ENCODE measurements at places on chromosomes 16 and 17.

GRCh38 chr16:69745959-69746358 lies 8.8 kb downstream of the NOB1 start:
- no peaks in the 10 kb centered on the region for H3K4me1 ChIP-seq
- H3K36me3 ChIP-seq = peaks cover 28% of the 10 kb centered on the region
- H3K27ac ChIP-seq = no peak overlapping the region

DNA sequence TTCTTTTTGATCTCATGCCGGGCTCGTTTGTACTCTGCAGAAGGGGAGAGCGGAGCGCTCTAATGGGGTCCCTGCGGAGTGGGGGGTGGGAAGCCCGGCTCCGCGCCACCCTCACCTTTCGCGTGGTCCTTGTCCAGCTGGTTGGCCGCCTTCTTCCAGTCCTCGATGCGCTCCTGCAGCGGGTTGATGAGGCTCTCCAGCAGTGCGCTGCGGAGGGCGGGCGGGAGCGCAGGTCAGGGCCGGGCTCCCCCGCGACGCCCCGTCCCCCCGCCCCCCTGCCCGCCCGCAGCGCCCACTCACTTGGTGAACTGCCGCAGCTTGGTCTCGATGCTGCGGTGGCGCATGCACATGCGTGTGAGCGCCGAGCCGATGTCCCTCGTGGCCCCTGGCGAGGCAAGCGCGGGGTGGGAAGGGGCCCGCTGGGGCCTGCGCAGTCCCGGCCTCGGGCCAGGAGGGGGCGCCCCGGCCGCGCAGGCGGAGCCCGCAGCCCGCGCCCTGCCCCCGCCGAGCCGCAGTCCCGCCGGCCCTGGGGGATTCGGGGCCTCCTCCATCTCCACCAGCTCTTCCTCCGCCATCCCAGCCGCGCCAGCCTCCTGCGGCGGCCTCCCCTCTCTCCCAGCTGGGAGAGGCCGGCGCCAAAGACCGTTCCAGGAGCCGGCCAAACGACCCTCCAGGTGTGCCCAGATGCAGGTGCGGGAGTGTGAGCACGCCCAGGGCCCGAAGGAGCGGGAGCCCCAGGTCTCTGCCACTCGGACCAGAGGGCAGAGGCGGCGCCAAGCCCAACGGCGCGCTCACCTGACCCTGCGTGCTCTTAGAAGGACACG lies 6.0 kb downstream of the MTSS2 start:
- peaks cover under 1% of the 10 kb centered on the region for H3K36me3 ChIP-seq
- no peak for DNase-seq
- no peaks in the 10 kb centered on the region for H3K27me3 ChIP-seq
- H3K4me1 ChIP-seq = peaks cover 25% of the 10 kb centered on the region

DNA sequence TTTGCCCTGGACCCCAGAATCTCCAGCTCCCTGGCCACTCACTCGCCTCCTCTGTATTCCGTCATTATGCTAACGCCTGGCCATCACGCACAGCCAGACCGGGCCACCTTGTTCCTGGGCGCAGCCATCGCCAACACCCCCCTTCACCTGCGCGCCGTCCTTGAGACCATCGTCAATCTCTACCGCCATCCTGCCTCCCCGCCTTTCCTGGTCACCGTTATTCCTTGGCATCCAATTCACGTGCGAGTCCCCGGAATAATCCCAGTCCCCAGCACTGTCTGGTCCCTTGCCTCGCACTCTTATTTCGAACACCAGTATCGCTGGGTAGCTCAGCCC lies 541 bp downstream of the VKORC1 start:
- peak overlapping the region; percentile 87 for H3K27ac ChIP-seq
- no peaks in the 10 kb centered on the region for H3K27me3 ChIP-seq
- peak overlapping the region; percentile 97 for H3K4me3 ChIP-seq
- H3K4me1 ChIP-seq = peaks cover 7% of the 10 kb centered on the region
- no peaks in the 10 kb centered on the region for H3K36me3 ChIP-seq
- no peak for DNase-seq

DNA sequence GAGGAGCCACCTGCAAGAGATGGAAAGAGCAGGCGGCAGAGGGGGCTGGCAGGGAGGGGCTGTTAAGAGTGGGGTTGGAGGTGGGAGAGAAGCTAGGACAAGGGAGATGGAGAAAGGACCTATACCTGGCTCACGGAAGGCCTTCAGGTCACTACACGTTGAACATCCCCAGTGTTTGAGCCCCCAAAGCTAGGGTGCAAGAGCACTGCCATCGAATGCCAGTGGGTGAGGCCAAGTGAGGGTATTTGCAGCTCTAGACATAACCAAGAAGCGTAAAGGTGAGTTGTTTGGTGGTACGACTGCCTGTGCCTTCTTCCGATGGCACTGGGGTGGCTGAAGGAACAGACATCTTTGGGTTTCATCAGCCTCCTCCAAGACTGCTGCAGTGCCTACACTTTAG lies 17.0 kb upstream of the HERPUD1 start:
- H3K27me3 ChIP-seq = no peaks in the 10 kb centered on the region
- no peak overlapping the region for H3K4me3 ChIP-seq
- H3K4me1 ChIP-seq = no peaks in the 10 kb centered on the region
- DNase-seq = no peak

- H3K27ac ChIP-seq = no peak overlapping the region
- no peaks in the 10 kb centered on the region for H3K36me3 ChIP-seq
- no peaks in the 10 kb centered on the region for H3K27me3 ChIP-seq
- no peak overlapping the region for H3K4me3 ChIP-seq
- DNase-seq = no peak
These were observed 19.1 kb downstream of the DEXI start for GRCh38 chr16:10923146-10923649.

GRCh38 chr16:85350973-85351372 lies 238.7 kb upstream of the CIBAR2 start:
- no peak overlapping the region for H3K4me3 ChIP-seq
- no peaks in the 10 kb centered on the region for H3K27me3 ChIP-seq
- peak; percentile 63 for DNase-seq
- H3K27ac ChIP-seq = peak overlapping the region; percentile 82

DNA sequence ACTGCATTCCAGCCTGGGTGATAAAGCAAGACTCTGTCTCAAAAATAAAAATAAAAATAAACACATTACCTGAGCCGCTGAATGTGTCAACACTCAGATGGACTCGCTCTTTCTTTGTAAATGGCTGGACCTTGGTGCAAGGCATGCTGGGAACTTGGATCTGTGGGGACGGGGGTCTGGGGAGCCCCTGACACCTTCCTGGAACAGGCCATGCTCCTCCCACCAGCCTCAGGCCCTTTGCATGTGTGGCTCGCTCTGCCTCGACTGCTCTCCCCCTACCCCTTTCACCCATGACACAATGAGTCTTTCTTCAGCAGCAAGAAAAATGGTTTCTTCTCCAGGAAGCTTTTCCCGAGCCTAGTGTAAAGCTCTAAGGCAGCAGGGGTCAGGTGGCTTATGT lies 94.0 kb upstream of the CDH5 start:
- H3K27ac ChIP-seq = no peak overlapping the region
- DNase-seq = no peak
- no peak overlapping the region for H3K4me3 ChIP-seq
- H3K4me1 ChIP-seq = no peaks in the 10 kb centered on the region

DNA sequence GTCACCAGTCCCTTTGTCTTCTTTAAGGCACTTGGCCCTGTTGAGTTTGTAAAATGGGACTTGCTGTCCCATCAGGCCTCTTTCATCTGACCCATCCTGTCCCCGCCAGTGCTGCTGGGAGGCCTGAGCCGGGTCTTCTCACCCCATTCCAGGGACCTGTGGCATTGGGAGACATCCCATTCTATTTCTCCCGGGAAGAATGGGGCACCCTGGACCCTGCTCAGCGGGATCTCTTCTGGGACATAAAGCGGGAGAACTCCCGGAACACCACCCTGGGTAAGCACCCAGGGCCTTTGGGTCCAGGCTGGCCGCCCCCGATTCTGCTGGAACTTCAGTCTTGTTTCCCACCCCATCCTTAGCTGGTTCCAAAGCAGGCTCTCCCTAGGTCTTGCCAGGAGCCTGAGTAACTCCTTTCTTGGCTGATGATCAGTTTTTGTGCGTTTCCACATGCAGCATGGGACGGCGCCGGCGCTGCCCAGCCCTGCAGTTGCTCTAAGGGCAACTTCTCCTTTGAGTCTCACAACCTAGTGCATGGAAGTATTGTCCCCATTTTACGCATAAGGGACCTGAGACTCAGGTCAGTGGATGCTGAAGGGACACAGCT lies 4.1 kb downstream of the ZNF213 start:
- H3K4me1 ChIP-seq = peaks cover 7% of the 10 kb centered on the region
- peaks cover 7% of the 10 kb centered on the region for H3K36me3 ChIP-seq
- H3K27me3 ChIP-seq = no peaks in the 10 kb centered on the region
- H3K4me3 ChIP-seq = no peak overlapping the region

DNA sequence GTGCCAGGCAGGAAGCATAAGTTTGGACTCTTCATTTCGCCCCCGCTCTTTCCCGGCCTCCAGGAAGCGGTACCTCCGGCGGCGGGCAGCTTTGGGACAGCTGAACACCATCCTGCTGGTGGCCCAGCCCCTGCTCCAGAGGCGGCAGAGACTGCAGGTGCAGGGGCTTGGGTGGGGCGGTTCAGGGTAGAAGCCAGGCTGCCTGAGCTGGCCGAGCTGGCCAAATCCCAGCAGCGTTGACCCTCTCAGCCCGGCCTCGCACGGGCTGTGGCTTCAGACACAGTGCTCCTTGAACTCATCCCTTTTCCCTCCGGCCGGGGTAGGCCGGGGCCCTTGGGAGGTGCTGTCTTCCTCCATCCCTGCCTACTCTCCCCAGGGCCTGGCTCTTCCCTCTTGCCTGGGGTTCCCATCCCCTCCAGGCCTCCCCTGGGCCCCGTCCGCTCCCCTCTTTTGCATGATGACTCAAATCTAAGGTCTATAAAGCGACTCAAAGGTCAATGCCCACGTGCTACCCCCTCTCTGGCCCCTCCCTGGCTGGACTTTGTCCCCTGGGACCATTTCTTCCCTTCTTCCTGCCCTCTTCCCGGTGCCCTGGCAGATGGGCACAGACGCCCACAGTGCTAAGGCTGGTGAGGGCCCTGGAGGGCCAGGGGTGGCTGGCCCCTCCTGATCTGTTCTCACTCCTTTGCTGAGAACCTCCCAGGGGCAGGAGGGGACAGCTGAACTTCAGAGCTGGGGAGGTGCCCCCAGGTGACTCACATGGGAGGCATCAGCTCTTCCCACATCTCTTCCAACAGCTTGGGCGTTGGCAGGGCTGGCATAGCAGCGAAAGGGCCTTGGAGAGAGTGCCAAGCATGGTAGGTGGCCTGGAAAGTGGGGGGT lies 22.7 kb downstream of the MYO15B start:
- DNase-seq = no peak
- no peaks in the 10 kb centered on the region for H3K27me3 ChIP-seq
- no peak overlapping the region for H3K27ac ChIP-seq
- H3K4me3 ChIP-seq = no peak overlapping the region
- H3K4me1 ChIP-seq = no peaks in the 10 kb centered on the region
- no peaks in the 10 kb centered on the region for H3K36me3 ChIP-seq

- no peaks in the 10 kb centered on the region for H3K27me3 ChIP-seq
- no peak for DNase-seq
- peak within 1 kb of the TSS; percentile 59 for H3K27ac ChIP-seq
- H3K36me3 ChIP-seq = no peaks in the 10 kb centered on the region
- no peak within 1 kb of the TSS for H3K4me3 ChIP-seq
These were observed at the start of gene TCAP for GRCh38 chr17:39664581-39665561. TSS of gene TCAP (plus strand) at chr17:39665349. CDS start at chr17:39665360, 11 bp downstream.

DNA sequence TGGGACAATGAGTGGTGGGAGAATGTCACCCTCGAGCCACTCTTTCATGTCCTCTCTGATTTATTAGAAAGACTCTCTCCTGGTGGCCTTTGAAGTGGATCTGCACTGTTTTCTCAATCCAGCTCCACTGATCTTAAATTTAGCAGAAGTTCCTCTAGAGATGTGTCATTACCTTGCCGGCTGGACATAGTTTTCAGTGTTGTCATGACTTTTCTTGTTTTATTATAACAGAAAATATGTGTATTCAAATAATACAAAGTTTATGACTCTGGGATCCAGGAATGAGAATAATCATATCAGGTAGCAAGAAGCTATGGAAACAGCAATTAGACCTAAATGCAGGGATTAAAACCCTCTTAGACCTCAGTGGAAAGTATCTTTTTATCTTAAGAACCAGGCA lies 247.5 kb upstream of the ELAC2 start:
- DNase-seq = no peak
- no peak overlapping the region for H3K4me3 ChIP-seq

DNA sequence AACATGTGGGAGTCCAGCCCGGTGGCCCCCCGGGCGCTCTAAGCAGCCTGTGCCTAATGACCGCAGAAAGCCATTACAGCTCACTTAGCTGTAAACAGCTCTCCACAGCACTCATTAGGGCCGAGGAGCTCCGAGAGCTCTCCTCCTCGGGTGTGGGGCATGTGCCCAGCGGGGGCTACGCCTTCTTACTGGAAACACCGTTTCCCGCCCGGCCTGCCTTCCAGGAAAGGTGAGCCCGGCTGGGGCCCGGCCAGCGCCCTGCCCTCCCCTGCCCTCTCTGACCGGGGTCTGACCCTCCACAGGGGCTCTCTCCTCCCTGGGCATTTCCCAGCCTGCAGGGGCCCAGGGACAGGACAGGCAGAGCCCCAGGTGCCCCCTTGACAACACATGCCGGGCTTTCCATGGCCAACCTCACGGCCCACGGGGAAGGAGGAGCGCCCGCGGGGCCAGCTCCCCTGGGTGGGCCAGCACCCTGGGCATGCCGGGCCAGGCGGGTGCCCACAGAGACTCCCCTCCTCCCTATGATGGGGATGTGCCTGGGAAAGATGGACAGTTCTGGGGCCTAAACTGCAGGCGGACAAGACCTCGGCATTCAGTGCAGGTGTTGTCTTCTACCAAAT lies 72.6 kb downstream of the SDK2 start:
- no peaks in the 10 kb centered on the region for H3K4me1 ChIP-seq
- DNase-seq = no peak
- no peak overlapping the region for H3K27ac ChIP-seq
- H3K36me3 ChIP-seq = no peaks in the 10 kb centered on the region
- peaks cover 16% of the 10 kb centered on the region for H3K27me3 ChIP-seq

- H3K4me1 ChIP-seq = no peaks in the 10 kb centered on the region
- H3K27ac ChIP-seq = no peak overlapping the region
- peaks cover 3% of the 10 kb centered on the region for H3K27me3 ChIP-seq
These were observed 272.8 kb upstream of the XYLT1 start for GRCh38 chr16:17743578-17743977.

- H3K4me3 ChIP-seq = no peak overlapping the region
- H3K36me3 ChIP-seq = no peaks in the 10 kb centered on the region
- H3K27ac ChIP-seq = no peak overlapping the region
- H3K27me3 ChIP-seq = no peaks in the 10 kb centered on the region
- no peak for DNase-seq
These were observed 14.9 kb downstream of the CDIP1 start for GRCh38 chr16:4523686-4524085.

GRCh38 chr16:71214746-71215381 lies 15.7 kb downstream of the HYDIN start:
- no peaks in the 10 kb centered on the region for H3K27me3 ChIP-seq
- no peak overlapping the region for H3K4me3 ChIP-seq
- no peak overlapping the region for H3K27ac ChIP-seq
- no peak for DNase-seq

DNA sequence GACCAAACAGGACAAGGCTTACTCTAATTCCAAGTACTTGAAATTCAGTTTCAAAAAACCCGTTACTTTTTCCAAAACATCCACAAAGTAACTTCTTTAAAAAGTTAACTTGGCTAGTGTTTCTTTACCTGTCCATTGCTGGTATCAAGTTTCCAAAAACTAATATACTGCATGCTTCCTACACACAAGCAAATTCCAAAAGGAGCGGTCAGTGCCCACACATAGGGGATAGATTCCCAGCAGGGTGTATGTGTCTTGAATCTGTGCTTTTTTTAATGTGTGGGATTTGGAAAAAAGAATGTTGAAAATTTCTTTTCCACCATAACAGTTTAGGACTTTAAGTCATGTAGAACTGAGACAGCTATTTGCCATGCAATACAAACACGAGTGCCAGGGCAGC lies 367.8 kb upstream of the SOX9 start:
- H3K27ac ChIP-seq = no peak overlapping the region
- no peaks in the 10 kb centered on the region for H3K36me3 ChIP-seq
- no peak overlapping the region for H3K4me3 ChIP-seq

All from Panc1 (cell line).